DMS79 (cell line): ENCODE measurements at places on chromosomes 13 and 19.

DNA sequence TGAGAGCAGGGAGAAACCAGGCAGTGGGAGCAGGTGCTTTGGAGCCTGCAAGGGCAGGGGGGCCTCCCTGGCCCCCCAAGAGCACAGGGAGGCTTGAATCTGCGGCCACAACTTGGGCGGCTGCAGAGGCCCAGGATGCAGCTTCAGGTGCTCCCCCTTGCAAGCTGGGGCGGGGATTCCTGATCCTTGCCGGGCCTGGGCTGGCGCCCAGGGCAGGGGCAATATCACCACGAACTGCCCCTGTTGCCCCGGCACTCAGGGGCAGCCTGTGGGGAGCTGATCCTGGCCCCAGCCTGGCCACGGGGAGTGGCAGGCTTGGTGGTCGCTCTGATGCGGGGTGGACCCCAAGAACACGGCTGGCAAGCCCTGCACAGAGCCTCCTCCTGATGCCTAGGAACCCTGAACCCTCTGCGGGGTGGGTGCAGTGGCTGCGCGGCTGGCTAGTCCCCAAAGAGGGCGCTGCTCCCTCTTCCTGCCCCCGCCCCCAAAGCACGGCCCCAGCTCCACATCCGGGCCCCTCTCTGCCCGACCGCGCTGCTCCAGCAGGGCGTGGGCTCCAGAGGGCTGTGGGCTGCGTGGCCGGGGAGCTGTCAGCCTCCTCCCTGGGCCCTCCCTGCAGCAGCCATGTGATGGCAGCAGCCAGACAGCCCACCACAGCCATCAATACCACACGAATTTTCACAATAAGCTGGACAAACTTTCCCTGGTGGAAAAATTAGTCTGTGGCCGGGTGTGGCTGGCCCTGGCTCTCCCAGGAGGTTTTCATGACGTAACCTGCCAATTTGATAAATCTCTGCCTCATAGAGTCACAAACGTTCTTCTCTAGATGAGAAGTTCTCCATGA is 21.0 kb downstream of the TNFSF9 start:
- DNase-seq = no peak

- peak; percentile 79 for DNase-seq
Observed at GRCh38 chr19:3057275-3057714, 5.0 kb downstream of the TLE5 start.

- DNase-seq = no peak
Observed at GRCh38 chr13:42702716-42703115, 78.7 kb upstream of the FAM216B start.

DNA sequence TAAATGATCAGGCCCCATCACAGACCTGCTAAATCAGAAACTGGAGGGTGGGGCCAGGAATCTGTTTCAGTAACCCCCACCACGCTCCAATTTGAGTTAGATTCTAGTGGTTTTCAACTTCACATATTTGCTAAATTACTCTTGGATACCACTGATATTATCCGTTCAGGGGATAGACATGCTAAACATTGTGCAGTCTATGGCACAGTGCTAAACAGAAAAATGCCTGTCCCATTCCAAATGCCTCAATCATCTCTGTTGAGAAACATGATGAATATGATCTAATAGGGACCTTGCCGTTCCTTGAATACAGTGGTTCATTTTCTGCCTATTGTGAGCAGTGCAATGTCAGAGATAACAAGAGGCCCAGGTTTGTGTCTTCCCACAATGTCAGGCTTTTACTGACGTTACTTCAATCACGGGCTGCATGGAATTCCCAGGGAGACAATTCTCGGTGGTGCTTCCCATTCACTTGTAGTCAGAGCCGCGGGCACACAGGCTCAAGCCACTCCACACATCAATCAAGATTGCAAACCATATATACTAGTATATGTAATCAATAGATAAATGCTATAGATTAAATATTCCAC is 52.7 kb downstream of the MYO16 start:
- no peak for DNase-seq

DNA sequence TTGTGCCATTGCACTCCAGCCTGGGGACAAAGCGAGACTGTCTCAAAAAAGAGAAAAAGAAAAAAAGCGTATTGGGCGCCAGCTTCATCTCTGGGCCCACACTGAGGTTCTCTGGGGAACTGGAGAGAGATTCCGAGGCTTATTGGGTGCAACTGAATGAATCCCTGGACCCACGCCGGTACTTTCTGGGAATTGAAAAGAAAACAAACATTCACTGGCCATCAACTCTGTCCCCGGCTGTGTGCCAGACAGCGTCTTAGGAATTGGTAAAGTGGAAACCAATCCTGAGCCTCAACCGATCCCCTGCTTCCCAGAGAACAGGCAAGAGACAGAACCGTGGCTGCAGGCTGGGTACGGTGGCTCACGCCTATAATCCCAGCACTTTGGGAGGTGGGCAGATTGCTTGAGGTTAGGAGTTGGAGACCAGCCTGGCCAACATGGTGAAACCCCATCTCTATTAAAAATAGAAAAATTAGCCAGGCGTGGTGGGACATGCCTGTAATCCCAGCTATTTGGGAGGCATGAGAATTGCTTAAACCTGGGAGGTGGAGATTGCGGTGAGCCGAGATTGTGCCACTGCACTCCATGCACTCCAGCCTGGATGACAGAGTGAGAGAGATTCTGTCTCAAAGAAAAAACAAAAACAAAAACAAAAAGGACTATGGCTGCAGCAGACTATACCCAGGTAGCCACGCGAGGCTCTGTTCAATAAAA is 8.6 kb downstream of the ANO8 start:
- no peak for DNase-seq

DNA sequence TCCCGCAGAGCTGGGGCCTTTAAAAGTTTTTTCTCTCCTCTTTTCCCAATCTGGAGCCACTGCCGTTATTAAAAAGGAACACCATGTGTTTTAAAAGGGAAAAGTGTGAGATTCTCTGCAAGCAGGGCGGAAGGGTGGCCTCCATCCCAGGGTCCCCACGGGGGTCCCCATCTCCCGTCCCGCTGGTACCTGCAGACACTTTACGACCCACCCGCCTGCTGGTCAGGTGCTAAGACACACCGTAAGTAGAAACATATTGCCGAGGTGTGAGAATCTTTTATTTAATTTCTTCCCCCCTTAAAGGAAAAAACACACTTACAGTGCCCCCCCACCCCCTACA is 1.8 kb downstream of the CRLF1 start:
- DNase-seq = no peak

GRCh38 chr13:110398564-110399507 is 91.8 kb downstream of the COL4A2 start:
- no peak for DNase-seq

DNA sequence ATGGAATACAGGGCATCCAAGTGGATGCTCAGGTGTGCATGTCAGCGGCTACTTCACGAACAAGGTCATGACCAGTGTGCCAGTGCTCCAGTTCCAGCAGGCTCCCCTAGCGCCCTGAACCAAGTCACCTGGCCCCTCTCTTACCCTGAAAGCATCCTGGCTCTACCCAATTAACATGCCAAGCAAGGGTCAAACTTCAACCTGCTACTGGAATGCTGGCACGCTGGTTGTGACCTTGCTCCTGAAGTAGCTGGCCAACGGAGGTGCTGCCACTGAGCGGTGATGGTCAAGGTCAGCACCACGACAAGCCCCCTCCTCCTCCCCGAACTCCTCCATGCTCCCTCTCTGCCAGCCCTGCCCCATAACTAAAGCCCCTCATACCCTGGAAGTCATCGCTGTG is 96.0 kb downstream of the CRYL1 start:
- no peak for DNase-seq

- no peak for DNase-seq
Observed at GRCh38 chr19:7790416-7790815, 27.4 kb downstream of the CLEC4M start.

DNA sequence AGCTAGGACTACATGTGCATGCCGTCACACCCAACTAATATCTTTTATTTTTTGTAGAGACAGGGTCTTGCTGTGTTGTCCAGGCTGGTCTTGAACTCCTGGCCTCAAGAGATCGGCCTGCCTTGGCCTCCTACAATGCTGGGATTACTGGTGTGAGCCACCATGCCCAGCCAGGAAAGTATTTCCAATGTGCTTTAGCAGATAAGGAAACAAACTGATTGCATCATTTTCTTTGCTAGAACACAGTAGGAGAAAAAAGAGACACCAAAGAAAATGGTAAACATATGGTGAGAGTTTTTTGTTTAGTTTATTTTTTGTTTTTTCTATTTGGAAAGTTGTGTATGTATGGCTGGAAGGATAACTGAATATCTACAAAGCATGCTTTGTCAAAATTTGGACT is 46.9 kb upstream of the AKAP11 start:
- DNase-seq = no peak

DNA sequence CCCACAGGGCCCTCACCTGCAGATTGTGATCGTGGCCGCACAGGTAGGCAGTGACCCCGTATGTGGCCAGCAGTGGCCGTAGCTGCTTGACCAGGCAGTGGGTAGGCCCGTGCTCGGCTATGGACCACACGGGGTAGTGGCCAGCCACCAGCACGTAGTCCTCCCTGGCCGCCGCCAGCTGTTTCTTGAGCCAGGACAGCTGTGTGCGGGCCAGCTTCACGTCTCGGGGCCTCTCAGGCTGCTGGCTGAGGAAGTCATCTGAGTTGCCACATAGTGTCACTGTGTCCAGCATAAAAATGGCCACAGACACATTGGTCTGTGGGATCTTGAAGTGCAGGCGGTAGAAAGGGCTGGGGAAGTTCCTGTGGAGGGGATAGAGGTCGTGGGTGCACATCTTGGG is 1.2 kb downstream of the ACP5 start:
- DNase-seq = no peak

DNA sequence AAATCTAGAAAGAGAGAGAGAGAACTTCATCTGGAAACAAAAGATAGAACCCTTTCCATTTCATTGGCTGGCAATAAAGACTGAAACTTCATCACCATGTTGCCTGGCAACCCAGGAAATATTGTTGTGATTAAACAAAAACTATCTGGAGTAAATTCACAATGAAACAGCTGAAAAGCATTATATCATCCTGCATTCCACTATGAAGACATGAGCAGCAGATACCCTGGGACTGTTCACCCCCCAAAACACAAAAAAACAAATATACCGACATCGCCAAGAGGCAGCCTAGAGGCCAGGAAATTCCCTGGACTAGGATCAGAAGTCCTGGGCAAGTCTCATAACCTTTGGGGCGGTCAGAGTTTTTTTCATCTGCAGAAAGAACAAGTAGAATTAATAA is 158.3 kb downstream of the FOXO1 start:
- DNase-seq = no peak

DNA sequence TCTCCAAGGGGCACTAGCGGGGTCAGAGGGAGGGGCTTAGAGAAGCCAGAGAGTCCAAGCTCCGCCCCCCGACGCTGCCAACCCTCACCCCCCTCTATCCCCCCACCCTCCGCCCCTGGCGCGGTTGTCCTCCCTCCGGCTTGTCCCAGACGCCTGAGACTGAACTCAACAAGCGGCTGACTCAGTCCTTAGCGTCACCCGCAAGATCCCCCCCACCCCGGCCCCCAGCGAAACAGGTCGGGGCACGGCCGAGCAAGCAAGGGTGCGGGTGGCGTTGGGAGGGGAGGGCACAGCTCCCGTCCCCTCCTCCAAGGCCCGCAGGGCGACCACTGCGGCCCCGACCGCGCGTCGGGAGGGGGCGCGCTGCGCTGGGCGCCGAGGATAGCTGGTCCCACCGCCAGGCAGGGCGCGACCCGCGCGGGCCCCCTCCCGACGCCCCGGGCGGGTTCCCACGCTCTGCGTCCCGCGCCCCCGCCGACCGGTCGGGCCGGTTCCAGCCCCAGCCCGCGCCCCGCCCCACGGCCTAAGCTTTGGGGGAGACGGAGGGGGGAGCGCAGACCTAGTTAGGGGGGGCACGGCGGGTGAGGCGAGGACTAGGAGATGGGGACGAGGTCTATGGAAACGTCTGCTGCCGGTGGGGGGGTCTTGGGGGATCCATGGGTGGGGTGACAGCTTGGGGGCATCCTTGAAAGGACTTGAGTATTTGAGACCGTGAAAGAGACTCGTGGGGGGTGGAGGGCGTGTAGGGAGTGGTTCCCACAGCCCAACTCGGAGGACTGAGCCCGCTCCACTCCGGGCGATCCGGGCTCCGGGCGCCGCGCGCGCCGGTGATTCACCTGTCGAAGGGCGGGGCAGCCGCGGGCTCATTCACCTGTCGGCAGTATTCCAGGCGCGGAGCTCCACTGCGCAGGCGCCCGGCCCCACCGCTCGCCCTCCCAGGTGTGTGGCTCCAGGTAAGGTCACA is 5.1 kb downstream of the NOTCH3 start:
- DNase-seq = peak; percentile 86

DNA sequence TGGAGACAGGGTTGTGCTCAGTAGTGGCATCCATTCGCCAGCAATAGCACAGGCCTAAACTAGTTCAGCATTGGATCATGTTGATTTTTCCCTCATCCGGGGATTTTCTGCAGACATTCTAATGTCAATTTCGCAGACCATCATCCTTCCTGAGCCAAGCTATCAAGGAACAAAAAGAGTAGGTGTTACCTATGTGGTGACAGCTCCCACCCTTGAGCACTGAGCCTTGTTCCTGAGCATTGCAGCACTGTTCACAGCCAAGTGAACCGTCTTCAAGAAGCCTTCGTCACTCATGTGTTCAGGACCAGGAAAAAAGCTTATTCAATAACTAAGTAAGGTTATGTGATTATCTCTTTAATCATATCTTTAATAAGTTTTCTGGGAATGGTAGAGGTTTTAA is 576.2 kb downstream of the UQCRFS1 start:
- no peak for DNase-seq

DNA sequence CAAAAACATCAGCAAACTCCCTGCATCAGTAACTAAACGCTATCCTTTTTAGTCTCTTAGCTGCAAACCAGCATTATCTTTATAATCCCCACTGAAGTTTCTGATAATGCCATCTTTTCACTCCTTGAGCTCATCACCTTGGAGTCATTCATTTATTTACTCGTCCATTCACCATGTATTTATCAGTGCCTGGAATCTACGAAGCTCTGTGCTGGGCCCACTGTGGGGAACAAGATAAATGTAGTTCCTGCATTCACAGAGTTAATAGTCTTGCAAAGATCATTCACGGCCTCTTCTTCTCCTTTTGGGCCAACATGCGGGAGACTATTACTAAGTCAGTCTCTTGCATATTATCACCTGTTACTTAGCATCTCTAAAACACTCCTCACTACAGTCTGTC is 89.4 kb downstream of the HS6ST3 start:
- no peak for DNase-seq

DNA sequence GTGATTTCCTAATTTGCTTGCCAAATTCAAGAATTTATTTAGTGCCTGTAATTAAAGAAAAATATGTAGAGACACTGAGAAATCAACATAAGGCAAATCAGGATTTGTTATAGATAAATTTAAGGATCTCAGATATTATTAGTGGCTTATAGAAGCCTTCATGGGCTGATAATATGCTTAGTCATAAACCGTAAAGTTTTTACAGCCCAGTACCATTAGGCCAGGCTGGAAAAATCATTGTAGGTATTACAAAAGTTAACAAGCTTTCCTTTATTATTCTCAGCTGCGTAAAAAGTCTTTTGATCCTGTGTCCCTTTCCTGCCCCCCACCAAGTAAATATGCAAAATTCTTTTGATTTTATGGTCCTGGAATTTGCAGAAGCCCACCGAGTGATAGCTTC is 58.2 kb downstream of the SLITRK6 start:
- DNase-seq = no peak

DNA sequence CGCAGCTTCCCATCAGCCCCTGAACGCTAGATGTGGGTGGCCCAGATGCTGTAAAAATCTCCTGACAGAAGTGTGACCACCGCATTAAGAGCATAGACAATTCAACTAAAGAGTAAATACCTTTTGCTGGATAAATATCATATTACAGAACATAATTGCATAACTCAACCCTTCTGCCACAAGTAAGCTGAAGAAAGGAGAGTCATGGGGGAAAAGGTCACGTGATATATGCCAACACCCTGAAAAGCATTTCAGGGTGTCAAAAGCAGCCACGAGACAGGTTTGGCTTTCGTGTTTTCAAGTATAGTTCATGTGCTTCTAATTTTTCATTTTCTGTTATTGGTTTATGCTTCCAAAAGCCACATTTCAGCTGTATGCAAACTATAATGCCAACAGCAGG is 71.3 kb downstream of the LHFPL6 start:
- no peak for DNase-seq
